ENCODE measurements at places on chromosomes 11 and 22.
A peak's percentile ranks its signal among the peaks of the same experiment; 100 is the strongest.

- no peak for DNase-seq
These were observed 1089.1 kb downstream of the TBC1D22A start for GRCh38 chr22:47851586-47851985.

DNA sequence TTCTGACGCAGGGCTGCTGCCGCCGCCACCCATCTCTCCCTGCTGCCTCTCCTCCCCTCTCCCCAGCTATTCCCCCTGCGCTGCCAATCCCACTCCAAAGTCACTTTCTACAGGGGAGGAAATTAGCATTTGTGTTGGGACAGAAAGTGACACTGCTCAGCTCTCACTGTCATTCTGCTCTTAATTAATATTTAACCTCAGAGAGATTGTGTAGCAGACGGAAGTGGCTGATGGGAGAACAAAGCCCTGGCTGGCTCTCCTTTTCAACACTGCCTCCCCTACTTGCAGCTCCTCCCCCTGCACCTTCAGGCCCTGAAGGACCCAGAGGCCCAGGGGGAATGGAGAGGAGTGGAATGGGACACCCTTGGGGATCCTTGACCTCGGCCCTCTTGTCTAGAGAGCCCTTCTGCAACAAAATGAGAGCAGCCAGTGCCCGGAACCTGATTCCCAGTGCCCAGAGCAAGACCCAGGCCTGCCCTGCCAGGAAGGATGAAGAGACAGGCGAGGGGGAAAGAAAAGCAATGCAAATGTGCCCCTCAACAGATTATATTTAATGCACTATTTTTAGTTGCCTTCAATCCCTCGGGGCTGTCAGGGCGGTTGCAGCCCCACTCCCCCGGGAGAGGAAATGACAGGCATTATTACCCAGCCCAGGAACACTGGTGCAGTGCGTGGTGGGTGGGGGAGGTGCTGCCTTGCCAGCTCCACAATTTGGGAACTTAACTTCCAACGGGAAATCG lies 14.6 kb upstream of the NRGN start:
- DNase-seq, result no peak

DNA sequence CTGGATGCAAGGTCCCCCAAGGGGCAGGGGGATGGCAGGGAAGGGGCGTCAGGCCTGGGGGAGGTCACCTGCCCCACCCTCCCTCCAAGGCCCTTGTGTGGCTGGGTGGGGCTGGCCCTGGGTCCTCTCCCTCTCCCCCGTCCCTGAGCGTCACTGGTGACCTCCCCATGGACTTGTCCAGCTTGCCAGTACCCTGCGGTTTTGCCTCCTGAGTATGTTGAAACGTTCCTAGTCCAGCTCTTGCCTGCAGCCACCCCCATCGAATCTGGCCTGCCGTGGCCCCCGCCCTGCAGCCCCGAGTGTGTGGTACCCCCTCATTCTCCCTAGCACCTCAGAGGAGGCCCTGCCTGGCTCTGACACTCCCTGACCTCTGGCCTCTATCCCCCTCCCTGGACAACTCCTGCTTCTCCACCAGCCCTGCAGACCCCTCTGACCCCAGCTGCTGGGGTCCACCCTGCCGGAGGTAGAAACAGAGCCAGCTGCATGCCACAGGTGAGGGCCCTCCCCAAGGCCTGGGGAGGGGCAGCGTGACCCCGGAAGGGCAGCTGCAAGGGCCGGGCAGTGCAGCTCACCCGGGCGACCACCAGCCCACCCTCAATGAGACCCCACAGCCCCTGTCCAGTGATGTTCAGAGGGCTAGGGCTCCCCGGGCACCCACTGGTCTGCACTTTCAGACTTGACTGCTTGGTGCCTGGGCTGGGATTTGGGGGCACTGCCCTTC lies 4.1 kb upstream of the MUC6 start:
- no peak for DNase-seq

DNA sequence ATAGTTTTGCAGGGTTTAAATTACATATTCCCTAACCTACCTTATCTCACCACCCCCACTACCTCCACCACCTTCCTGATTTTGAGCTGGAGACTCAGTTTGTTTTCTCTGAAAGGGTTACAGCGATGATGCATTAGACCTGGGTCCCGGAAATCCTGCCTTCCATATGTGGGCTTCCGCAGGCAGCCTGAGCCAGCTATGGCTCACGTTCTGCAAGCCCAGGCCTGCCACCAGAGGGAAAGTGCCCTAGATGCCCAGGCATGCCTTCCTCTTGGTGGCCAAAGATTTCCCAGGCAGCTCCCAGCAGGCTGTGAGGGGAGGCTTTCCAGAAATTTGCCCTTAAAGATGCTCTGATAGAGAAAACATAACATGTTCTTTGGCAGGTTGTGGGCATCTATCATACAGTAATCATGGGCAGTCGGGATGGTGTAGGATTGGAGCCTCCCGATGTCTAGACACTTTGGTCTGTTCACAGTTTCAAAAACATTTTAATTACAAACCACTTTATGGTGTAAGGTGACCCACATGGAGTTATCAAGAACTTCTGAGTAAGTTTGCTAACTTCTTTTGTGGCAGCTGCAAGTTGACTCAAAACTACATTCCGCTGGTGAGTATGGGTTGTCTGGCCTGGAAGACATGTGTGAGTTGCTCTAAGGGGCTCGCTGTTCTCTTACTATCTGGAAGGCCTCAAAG lies 79.3 kb downstream of the MICAL2 start:
- no peak for DNase-seq

- no peak for DNase-seq
These were observed 23.6 kb downstream of the JRKL start for GRCh38 chr11:96413408-96413807.

DNA sequence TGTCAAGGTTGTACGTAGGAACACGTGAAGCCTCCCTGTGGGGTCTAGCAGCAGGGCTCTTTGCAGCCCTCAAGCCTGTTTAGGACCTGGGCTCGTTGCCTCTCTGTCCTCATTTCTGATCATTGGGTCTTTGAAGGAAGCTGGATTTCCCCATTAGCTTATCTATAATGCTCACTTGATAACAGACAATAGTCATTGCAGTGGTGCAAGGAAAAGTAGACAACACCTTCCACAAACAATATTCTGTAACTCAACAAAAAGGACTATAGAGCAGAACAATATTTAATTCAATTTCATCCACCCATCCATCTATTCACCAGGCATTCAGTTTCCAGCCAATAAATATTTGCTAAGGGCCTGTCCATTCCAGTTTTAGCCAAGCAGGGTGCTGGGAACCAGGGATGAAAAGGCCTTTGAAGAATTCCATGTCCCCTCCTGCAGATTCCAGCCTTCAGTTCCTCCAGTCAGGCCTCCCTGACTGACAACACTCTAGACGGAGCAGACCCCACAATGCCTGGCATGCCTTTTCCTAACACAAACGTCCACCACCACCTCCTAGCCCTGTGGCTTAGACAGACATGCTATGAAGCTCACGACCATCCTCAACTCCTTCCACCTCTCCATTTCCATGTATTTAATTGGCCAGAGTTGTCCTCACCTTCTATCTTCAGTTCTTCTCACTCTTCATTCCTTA lies 12.7 kb upstream of the POLD3 start:
- DNase-seq, result no peak

DNA sequence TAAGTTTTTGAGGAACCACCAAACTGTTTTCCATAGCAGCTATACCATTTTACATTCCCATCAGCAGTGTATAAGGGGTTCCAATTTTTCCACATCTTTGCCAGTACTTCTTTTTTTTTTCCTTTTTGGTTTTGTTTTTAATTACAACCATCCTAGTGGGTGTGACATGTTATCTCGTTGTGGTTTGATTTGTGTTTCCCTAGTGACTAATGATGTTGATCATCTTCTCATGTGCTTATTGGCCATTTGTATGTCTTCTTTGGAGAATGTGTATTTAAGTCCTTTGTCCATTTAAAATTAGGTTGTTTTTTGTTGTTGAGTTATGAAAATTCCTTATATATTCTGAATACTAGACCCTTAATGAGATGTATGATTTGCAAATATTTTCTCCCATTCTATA lies 59.3 kb downstream of the STIM1 start:
- DNase-seq, result no peak

GRCh38 chr11:120432056-120433018 lies 79.2 kb upstream of the GRIK4 start:
- peak; percentile 10 for DNase-seq

DNA sequence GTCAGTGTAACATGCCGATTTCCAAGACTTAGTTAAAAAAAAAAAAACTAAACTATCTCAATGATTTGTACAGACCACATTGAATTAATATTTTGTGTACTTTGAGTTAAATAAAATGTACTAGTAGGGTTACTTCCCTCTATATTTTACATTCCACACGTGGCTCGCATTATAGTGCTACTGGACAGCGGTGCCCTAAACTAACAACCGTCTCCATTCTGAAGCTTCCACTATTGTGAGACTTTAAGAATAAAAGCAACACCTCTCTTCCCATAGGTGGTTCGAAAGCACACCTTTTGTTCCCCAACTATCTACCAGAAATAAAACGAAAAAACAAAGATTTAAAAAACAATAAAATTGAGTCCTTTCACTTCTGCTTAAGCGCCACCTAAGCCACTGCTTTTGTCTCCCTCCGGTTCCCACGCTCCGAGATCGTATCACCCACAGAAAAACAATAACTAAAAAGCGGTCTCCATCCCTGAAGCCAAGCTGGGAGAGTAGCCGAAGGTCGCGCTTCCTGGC lies 380 bp upstream of the TTC17 start:
- no peak for DNase-seq

DNA sequence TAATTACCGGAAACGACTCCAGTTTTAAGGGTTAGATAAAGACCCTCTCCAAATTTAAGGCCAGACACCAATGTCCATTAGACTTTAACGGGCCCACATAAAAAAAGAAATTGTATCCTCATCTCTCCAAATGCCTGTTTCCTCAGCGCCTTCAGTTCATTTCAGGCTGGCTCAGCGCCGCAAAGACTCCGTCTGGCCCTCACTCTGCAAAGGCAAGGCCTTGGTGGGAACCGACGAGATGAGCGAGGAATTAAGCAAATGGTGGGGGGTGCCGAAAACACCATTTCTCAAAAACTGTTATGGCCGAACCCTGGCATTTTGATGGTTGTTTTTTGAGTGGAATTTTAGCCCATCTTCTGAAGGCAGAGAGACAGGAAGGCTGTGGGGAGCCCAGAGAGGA lies 15.7 kb downstream of the MN1 start:
- no peak for DNase-seq

DNA sequence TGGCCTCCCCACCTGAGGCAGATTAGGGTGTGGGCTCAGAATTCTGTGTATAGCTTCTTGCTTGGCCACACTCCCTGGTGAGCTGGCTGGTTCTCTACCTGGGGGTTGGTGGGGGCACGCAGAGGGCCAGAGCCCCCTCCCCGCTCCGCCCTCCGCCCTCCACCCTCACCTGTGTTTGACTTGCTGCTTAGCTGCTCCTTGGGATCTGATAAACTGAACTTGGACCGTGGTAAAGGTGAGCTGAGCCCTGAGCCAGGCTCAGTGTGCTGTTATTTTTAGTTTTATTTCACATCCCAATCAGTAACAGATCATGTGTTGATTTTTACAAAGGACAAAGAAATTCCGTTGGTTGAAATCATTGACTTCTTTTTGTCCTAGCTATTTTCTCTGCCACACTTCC lies 2.0 kb downstream of the OVOL1 start:
- DNase-seq, result no peak

DNA sequence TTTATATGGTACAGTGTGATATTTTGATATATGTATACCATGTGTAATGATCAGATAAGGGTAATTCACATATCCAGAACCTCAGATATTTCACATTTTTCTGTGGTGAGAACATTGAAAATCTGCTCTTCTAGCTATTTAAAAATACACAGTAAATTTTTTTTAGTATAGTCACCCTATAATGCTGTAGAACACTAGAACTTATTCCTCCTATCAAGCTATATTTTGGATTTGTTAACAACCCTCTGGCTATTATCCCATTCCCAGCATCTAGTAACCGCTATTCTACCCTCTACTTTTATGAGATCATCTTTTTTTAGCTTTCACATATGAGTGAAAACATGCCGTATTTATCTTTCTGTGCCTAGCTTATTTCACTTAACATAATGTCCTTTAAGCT lies 65.5 kb upstream of the SYT9 start:
- DNase-seq, result no peak

DNA sequence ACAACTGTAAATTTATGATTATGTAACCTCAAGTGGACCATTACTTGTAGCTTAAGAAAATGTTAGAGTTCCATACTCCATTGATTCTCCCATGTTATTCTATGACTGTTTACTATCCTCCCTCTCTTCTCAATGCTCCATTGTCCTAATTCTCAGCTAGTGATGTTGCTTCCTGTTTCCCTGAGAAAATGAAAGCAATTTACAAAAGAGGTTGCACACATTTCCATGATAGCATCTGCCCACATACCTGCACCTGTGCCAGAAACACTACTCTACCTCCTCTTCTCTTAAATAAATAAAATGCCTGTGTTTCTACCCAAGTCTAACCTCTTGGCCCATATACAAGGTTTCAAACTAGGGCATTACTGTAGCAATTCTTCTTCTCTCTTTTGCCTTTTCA lies 1620.9 kb downstream of the FAM181B start:
- DNase-seq, result no peak

GRCh38 chr22:32531931-32532819 lies 57.6 kb downstream of the FBXO7 start:
- DNase-seq, result no peak

DNA sequence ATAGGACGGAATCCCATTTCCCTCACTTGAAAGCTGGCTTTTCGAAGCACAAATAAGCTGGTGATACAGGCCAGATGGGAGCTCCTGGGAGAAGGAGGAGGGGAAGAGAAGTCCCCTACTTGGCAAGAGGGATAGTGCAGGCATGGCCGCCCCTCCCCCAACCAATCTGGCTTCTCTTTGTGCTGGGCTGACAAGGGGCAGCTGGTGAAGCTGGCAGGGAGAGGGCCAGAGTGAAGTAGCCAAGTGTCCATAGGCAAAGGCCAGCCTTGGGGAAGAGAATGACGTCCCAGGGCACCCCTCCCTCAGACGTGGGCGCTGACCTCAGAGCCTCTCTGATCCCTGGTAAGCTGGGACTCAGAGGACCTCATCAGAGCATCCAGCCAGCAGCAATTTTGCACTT lies 78.7 kb upstream of the GRAMD1B start:
- no peak for DNase-seq

GRCh38 chr22:35712672-35713071 lies 5.0 kb upstream of the APOL5 start:
- no peak for DNase-seq

- no peak for DNase-seq
These were observed 80.1 kb downstream of the DBX1 start for GRCh38 chr11:20080032-20080685.

DNA sequence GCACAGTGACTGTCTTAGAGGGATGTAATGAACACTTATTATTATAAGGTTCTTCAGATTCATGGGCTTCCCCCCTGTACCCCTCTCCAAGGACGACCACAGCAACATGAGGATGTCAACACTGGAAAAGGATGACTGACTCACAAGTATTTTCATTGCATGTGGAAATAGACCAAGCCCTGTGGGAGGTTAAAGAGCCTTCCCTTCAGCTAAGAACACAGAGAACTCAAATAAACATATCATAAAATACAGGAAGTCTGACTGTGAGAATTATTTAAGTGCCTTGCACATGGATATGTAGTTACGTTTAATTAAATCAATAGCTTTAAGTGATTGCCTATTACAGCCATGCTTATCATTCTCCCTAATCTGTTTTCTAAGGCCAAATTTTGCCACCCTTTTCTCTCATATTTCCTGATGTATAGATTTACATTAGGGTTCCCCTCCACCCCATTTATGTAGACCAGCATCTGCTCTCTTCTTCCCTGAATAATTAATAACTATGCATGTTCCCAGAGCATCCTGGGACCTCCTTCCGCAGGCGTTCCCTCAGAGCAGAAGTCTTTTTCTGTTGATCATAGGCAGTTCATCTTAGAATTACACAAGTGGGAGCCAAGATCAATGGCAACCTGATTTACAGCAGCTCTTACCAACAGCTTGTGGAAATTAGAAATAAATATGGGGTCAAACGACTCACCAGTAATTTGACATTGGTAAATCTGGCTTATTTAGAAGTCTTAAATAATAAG lies 226.9 kb downstream of the OPCML start:
- DNase-seq, result no peak
